T-helper 22 cell (primary cell): ENCODE measurements at places on chromosomes 5 and 9.

- no peak for DNase-seq
Observed at GRCh38 chr5:132098151-132098594, 24.6 kb downstream of the CSF2 start.

DNA sequence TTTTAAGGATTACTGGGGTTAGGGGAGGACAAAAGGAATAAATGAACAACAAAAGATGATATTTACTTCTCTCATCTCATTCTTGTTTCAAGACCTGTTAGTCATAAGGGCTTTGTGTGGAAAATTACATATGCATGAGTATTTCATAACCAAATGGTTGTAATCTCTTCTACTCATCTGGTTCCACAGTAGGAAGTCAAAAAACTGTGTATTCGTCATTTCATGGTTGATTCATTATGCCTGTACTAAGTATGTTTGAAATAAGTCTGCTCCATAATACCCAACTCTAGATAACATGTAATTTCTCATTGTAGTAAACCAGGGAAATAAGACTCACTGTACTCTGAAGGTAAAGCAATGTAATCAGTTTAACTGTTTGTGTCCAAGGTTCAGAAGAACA, 212.9 kb downstream of the ARRDC3 start:
- DNase-seq: no peak

DNA sequence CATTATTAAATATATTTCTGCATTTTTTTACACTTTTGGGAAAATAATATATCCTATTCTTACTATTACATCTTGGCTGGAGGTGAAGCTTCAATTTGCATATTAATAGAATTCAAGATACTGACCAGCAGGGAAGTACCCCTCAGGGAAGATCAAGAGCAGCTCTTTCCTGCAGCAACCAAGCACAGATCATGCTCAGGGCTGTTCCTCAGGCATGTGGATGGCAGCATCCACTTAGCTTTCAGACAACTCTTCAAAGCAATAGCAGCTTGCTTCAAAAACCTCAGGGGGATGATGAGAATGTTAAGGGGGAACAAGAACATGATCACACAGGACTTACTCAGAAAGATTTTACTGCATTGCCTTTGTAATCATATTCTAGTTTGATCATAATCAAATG, 731.8 kb downstream of the SEMA5A start:
- no peak for DNase-seq

GRCh38 chr9:89885156-89885555, 280.3 kb downstream of the GADD45G start:
- no peak for DNase-seq

DNA sequence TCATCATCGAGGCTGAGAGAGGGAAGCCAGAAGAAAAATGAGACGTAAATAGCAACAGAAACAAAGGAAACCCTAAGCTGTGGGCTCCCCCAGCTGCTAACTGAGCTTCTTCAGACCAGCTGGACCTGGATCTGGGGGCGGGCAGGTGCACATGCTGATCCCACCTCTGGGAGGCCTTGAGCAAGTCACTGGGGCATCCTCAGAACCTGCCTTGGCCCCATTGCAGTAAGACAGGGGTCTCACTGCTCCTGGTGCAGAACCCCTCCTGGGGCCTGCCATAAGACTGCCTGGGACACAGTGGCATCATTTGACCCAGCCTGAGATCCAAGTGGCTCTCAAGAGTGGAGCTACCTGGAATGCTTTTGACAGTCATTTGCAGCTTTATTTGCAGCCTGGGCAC, 77.4 kb downstream of the PHF2 start:
- DNase-seq: no peak

DNA sequence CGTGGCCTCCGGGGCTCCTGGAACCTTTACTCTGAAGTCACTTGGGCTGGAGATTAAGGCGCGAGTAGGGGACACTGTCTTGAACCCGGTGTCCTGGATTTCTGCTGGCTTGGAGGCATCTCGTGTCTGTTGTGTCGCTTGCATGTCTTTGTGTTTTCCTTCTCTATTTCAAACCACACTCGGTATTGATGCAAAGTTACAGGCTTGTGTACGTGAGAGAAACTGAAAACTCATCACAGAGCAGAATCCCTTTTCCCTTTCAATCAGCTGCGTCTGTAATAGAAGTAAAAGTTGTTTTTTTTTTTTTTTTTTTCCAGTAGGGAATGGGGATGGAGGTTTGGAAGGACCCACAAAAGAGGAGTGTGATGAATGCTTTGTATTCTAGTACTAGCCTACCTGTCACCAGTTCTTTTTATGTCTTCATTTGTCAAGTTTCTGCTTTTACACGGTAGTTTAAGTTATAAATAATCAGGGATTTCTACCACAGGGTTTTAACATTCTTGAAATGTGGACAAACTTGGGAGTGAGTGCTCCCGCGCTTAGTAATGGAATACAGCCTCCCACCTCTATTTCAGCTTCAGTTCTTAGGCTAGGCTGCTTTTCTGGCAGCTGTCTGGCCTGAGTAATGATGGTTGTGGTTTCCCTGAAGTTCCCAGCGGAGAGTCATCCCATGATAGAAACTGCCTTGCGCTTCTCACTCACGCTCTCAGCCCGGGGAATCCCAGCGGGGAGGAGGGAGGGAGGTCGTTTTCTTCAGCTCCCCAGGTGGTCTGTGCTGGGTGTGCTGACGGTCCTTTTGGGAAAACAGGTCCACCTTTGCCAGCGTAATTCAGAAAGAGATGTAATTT, 763 bp downstream of the TJP2 start:
- peak; percentile 9 for DNase-seq

GRCh38 chr5:135116160-135116561, 82.1 kb upstream of the PITX1 start:
- DNase-seq: no peak

GRCh38 chr9:81468084-81468595, 221.2 kb downstream of the TLE1 start:
- DNase-seq: no peak

- no peak for DNase-seq
Observed at GRCh38 chr9:118148990-118149389, 444.8 kb downstream of the TLR4 start.

GRCh38 chr5:140182075-140182711, 7.2 kb downstream of the CYSTM1 start:
- no peak for DNase-seq

DNA sequence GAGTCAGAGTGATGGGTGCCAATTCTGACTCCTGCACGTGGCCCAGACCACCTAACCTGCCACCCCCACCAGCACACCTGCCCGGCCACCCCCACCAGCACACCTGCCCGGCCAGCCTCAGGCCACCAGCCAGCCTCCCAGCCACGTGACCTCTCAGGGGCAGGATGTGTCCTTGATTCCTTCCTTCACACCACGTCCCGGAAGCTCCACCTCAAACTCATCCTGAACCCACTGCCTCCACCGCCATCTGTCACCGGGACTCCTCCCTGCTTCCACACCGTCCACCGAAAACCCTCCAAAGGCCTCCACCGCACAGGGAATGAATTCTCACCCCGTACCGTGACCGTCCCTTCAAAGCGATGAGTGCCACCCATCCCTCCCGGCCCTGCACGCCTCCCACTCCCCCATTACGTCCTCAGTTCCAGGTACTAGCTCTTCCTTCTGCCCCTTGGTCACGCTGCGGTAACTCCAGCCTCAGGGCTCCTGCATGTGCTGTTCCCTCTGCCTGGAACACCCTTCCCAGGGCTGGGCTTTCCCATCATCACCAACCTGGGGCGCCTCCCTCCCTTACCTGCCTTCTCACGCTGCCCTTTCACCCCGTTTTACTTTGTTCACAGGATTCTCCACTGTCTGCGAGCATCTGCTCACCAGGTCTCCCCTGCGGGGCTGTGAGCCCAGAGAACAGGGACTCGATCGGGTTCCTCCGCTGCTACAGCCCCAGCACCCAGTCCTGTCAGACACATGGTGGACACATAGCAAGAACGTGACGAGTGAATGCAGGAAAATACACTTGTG, 82.9 kb downstream of the ADAMTS2 start:
- no peak for DNase-seq

DNA sequence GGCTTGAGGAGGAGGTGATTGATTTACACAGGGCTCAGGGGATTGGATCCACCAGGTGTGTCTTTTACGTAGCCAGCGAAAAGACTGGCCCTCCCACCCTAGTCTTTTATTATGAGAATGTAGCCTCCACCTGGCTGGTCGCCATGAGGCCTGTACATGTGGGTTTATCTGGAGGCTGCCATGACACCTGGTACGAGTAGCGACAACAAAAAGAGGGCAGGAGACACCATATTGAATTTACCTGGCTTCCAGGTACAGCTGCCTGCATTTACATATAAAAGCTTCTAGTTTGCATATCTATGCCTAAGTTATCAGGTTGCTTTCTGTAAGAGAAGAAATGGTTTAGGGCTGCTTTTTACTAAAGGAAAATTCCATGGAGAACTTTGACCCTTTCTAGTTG, 1173.7 kb upstream of the SEMA6A start:
- no peak for DNase-seq

DNA sequence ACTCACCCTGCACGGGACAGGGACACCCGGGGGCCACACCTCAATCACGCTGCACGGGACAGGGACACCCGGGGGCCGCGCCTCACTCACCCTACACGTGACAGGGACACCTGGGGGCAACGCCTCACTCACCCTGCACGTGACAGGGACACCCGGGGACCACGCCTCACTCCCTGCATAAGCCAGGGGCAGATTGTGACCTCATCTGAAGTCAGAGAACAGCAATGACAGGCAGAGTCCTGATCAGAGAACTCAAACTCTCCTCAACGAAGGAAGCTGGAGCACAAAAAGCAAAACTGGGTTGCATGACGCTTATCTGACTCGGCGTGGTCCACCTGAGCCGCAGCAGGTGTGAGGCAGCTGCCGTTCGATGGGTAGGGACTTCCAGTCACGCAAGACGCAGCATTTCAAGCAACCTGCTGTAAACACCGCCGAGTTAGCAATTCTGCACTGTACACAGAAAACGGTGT, 3.2 kb downstream of the TERT start:
- DNase-seq: no peak

DNA sequence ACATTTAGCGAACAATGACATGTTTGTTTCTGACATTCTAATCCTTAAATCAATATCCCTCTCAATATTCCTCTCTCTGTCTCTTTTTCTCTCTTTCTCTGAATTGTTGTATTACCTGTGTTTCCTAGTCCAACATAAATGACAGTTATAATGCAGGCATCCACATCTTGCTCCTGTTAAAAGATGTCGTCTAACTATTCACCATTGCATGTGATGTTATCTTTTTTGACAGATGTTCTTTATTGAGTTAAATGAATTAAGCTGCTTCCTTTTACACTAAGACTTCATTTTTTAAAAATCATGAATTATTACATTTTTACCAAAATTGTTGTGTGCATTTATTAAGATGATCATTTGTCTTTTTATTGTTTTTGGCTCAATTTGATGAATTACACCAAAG, 527.5 kb downstream of the PRR16 start:
- no peak for DNase-seq

GRCh38 chr9:38521762-38522161, 97.5 kb upstream of the IGFBPL1 start:
- no peak for DNase-seq

DNA sequence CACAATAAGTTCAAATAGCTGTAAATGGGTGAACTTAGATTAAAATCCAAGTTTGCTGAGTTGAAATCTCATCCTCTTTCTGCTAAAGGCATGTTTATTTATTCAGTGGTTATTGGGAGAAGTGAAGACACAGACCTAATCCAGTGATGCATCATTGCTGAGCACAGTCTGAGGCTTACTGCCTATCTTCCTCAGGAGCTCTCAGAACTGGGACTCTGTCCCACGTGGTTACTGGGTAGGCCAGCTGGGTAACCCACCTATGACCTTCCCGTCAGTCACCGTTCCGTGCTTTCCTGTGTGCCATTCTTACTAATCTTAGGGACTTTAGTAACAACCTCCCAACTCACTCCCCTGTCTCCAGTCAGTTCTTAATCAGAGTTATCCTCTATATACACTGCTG, 226.8 kb upstream of the ATP10B start:
- DNase-seq: no peak

GRCh38 chr9:76680716-76681425, 83.4 kb upstream of the PCA3 start:
- DNase-seq: no peak

- DNase-seq: no peak
Observed at GRCh38 chr9:83047839-83048775, 14.8 kb downstream of the RASEF start.

DNA sequence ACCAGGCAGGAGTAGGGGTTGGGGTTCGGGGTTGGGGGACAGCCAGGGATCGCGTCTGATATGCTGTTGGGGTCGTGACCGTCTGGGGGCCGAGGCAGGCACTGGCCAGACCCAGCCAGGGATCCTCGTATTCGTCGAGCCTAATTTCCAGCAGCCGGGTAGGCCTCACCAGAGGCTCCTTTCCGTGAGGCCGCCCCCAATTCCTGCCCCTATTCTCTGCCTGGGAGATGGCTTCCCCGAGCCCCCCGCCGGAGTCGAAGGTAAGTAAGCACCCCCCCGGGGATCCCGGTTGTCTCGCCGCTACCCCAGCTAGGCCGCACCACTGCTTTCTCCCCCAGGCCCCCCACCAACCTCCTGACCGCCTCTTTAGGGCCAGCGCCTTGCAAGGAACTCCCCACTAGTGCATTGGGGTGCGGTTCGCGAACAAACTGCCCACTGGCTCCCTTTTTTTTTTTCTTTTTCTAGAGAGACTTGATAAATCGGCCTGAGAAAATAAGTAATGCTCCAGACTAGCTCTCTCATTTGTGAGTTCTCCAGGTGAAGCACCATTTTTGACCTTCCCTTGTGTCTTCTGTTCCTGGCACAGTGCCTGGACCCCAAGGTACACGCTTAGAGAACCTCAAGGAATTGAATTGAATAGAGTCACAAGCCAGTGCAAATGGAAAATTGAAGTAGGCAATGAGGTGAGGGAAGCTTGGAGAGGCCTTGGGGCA, 435 bp downstream of the ZNF189 start:
- DNase-seq: no peak

DNA sequence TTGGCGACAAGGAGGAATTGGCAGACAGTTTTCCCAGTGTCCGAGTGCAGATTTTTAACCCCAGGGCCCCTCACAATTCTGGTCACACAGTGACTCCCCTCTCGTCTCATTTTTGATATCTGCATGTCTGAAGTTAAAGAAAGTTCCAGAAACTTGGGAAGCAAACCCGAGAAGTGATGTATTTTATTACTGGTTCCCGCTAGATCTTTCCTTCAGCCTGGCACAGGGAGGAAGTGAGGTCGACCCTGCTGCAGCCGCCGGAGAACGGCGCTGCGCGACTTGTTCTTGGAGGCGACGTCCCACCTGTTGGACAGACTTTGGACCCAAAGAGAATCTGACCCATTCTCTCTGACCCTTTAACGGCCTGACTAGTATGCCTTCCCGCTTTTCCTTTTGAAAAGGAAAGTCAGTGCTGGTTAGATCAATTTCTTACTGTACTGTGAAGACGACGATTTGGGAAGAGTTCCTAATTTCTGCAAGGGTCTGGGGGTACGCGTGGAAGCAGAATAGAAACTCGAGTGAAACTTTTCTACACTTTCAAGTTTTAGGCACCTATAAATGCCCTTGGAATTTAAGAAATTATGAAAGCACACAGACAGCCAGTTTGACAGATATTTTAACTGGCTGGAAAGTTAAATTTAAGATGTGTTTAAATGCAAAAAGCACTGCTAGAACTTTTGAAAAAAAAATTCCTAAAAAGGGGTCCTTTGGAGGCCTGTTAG, 744 bp downstream of the OTULIN start:
- no peak for DNase-seq
